ENCODE measurements at places on chromosomes 2 and 18.

DNA sequence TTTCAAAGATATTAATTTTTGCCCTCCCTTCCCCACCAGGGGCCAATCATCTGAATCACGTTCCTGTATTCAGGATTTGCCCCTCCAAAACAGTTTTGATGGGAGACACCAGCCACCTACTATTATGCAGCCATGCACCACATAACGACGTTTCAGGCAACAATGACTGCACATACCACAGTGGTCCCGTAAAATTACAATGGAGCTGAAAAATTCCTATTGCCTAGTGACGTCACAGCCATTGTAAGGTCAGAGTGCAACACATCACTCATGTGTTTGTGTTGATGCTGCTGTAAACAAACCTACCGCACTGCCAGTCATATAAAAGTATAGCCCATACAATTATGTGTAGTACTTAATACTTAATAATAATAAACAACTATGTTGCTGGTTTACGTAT is 22.6 kb downstream of the ITM2C start:
- no peak for DNase-seq

DNA sequence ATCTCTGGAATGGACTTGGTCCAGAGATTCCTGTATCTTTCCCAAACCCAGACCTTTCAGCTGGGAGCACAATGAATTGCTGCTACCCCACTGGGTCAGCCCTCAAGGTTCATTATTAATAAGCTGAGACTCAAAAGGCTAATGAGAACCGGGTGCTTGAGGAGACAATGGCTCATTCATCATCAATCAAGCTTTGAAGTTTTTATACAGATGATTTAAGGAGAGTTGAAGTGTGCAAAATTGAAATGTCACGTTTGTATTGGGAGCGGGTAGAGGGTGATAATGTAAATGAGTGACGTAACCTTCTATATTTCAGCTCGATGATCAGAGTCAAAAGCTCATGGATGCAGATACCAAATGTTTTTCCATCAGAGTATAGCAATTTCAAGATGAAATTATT is 744.9 kb downstream of the ERBB4 start:
- no peak for DNase-seq

DNA sequence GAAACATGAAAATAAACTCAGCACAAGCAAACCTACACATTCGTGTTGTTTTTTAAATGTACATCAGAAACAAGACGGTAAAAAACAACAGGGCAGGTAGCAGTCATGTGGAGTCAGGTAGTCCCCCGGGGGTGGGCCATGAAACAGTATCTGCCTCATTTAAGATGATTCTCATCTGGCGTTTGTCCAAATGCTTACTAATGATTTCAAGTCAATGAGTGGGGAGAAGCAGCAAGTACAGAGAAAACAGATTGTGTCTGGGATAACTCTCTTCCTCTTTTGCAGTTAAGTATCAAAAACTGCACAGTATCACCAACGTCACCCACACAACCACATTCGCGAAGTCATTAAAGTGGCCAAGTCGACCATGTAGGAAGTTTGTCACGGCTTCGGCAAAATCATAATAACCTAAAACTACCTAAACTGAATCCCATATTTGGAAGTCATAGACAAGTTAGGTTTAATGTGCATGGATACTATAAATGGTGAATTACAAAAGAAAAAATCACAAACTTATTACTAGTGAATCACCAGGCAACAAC is 1.3 kb downstream of the LAPTM4A start:
- no peak for DNase-seq

- DNase-seq: no peak
Observed at GRCh38 chr2:18690342-18690741, 101.0 kb upstream of the NT5C1B start.

GRCh38 chr18:74453016-74453566 is 4.0 kb downstream of the DIPK1C start:
- no peak for DNase-seq

DNA sequence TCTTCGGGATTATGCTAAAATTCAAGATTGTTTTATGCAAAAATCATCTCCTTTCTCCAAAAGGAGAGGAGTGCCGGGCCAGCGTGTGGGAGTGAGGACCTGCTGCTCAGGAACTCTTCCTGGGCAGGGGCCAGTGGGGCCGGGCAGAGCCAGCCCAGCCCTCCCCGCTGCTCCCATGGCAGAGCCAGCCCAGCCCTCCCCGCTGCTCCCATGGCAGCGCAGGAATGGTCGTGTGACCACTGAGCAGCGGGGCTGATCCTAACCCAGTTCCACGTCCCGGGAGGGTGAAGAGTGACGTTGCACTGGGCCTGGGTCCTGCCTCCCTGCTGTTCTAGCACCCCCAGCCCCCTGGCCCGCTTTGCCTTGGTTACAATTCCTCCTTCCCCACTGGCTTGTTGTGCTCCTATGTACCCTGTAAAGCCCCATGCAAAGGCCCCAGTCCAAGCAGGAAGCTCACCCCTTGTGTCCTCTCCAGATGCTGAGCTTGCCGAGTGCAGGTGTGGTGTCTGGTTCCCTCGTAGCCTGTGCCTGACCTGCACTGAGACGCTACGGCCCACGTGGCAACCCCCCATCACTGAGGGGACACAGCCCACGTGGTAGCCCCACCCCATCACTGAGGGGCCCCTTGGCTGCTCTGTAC is 11.4 kb upstream of the NEU4 start:
- DNase-seq: no peak

- peak; percentile 73 for DNase-seq
Observed at GRCh38 chr2:70647873-70648481, 94.4 kb upstream of the TGFA start.

DNA sequence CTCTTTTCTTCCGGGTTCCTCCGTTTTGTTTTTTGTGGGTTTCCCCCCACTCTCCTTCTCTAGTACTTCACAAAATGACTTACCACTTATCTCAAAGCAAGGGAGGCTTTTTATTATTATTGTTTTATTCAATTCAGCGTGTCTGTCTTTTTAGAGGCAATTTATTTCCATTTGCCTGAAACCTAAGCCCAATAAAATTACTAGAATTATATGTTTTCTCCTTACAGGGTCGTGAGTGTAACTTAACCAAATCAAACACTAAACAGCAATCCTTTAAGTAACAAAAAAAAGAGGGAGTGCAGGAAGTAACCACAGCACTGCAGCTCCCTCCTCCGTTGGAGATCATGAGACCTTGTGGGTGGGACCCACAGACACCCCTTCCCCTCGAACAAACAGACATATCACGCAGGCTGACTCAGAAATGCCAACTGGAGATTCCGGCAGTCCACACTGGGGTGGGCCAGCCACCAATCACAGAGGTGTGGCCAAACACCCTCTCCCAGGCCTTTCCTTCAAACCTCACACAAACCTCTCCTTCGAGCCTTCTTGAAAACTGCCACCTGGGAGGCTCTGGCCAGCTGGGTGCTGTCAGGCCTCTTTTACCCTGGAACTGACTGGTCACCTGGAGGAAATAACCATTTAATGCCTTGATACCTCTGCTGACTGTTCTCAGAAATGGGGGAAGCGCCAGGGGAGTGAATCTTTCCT is 207.1 kb upstream of the SMAD2 start:
- DNase-seq: no peak

GRCh38 chr18:1505856-1506255 is 601.2 kb downstream of the ADCYAP1 start:
- DNase-seq: no peak

DNA sequence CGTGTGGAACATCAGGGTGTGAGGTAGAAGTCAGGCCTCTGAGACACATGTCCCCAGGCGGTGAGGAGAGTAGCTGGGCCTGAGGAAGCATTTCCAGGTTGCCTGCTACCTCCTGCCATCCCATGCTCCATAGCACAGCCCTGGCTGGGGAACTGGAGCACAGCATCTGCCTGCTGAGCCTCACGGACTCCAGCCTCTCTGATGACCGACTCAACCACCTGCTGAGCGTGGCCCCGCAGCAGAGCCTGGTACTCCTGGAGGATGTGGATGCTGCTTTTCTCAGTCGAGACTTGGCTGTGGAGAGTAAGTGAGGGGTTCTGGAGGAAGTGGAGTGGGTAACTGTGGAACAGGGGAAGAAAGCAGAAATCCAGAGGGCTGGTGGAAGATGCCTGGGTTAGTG is 2.9 kb downstream of the BCS1L start:
- no peak for DNase-seq

DNA sequence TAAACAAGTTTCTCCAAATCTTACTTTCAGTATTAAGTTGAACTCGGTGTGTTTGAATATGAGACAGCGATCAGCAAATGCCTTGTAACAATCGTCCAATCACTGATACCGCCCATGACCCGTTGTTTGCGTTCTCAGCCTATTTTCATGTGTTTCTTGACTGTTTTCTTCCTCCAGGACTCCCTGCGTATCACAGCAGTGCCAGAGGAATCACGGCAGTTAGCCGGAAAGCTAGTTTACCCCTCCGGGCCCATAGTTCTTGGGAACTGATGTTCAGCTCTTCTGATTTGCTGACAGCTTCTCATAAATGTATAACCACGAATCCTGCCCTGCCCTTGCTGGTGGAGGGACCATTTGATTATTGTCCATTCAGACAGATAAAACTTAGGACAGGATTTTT is 42.2 kb upstream of the TPO start:
- no peak for DNase-seq

- DNase-seq: no peak
Observed at GRCh38 chr2:81195774-81196382, 891.3 kb upstream of the LRRTM1 start.

GRCh38 chr2:181984814-181985631 is 630 bp upstream of the PPP1R1C start:
- DNase-seq: no peak

DNA sequence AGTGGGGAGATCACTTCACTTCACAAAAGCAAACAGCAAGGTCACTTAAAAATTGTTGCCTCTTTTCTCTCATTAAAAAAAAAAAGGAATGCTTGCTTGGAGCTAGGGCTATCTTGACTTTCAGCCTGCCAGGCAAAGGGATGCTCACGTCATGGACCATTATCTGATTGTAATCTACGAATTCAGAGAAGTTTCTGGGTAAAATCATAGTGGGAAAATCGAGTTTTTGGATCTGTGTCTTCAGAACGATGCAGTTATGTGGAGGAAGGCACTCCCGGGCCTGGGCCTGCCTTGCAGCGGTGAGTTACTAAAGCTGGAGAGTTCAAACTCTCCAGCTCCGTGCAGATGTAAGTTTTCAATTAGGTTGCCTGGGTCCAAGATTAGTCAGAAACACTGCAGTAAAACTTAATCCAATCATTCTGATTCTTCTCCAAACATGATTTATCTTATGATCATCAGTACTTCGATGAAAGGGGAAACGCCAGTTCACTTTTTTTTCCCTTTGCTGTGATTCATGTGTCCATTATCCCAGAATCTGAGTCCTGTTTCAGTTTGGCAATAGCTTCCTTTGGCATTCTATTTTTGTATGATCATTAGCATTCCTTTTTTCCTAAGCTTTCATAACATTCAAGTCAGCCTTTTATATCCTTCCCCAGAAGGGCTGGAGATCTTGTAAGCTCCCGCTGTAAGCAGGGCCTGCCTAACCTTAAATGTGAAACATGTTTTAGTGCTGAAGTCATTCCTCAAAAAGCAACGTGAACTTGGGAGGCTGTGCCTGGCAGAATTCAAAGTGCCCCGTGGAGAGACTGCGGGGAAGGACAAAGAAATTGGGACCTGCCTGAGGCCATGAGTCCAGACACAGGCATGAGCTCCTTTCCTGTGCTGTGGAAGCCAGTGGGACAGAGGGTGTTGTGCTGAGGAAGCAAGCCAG is 119.3 kb upstream of the TWIST2 start:
- no peak for DNase-seq
